ENCODE measurements at places on chromosomes 1 and 21.

DNA sequence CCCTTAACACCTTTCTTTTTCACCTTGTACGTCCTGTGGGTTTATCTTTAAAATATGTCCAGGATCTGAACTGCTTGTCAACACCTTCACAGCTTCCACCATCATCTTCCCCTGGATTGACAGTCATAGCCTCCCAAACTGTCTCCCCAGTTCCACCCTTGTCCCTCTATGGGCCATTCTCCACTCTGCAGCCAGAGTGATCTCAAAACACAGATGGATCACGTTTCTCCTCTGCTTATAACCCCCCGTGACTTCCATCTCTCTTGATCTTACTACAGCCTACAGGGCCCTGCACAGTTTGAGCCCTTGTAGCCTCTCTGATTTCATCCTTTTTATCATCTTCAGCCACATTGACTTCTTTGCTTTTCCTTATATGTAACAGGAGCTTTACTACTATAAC is 4.3 kb downstream of the INSRR start:
- no peak for DNase-seq

DNA sequence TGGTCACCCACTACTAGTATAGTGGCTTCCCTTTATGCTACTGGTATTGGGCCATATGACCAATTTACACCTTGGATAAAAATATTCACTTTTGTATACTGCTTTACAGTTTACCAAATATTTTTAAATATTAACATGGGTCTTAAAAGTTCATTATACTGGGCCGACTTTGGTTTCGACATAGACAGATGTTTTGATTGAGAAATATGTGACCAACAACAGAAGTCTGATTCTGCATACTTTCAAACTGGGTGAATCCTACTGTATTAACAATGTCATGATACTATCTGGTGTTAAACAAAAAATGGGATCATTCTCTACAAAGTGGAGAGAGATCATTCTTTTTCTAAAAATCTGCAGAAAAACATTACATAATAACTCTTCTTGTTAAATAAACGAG is 134.8 kb downstream of the AKT3 start:
- DNase-seq: no peak

DNA sequence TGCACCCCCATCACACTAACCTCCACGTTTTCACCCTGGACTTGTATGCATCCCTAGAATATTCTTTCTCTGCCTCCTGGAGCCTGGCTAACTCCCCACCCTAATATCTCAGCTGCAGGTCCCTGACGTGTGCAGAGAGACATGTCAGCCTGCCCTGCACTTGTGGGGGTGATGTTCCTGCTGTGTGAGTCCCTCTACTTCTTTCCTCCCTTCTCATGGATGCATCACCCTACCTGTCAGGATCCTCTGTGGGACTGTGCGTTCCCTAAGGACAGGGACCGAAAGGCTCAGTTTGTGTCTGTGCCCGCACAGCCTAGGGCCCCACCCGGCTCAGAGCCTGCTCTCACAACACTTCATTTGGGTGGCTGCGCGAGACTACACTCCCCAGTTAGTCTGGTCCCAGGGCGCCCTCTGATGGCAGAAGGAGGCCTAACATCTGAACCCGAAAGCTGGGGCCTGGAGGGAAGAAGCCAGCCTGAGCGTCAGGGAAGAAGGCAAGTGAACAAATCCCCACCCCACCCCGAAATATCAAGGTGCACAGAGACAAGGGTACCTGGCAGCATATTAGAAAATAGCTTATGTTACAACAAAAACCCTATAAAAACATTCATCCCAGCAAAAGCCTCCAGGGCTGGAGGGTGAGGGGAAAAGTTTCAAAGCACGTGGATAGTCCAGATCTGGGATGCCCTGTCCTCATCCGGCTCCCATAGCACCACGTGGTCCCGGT is 3.7 kb downstream of the CD52 start:
- DNase-seq: peak; percentile 76

GRCh38 chr1:66119148-66119547 is 326.5 kb downstream of the PDE4B start:
- no peak for DNase-seq

DNA sequence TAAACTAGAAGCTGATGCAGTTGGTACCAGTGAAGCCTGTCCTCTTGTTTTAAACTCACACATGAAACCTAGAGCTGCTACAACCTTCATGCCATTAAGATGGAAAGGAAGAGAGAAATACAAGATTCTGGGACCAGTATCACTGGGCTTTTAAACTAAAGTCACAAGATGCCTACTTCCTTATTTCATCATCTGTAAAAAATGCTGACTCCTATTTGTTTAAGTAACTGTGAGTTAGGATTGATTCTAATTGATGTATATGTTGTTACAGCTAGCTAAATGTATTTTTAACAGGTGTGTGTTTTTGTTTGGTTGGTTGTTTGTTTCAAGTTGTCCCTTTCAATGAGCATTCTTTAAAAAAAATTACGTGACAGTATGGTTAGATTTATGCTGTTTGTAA is 833.3 kb upstream of the PRMT6 start:
- no peak for DNase-seq

DNA sequence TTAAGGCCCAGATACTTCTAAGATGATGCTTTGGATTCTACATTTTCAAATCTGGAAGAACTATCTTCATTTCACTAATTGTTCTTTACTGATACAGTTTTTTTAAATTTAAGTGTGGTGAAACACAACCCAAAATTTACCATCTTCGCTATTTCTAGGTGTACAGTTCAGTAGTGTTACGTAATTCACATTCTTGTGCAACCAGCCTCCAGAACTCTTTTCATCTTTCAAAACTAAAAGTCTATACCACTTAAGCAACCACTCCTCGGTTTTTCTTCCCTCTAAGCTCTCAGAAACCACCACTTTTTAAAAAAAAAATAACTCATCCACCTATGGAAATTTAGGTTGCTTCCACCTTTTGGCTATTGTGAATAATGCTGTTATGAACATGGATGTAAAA is 220.7 kb downstream of the PDE4B start:
- no peak for DNase-seq

DNA sequence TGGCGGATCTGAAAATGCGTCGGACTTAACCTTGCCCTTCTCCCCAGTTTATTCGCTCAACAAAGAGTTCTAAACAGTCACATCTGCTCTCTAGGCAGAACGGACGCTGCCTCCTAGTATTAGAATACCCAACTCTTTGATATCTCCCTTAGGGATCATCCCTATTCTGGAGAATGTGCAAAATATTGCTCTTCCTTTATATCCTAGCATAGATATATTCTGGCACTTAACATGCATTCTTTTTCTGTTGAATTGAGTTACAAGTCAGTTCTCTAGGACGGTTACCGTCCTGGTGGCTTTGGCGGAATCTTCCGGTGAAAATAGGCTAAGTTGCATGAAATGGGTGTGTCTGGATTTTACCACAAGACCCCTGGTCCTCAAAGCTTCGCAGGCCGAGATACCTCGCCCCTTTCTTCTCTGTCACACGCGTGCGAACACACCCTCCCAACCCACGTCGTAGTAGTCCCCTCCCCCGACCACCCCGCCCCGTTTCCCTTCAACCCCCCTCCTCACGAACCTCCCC is 501 bp upstream of the DNAJC6 start:
- no peak for DNase-seq
